ENCODE measurements at places on chromosomes 3 and 15. TPM values are rescaled to one million over a fixed set of nuclear protein-coding genes. Genes with fewer than 3 reads are reported as not detected.

DNA sequence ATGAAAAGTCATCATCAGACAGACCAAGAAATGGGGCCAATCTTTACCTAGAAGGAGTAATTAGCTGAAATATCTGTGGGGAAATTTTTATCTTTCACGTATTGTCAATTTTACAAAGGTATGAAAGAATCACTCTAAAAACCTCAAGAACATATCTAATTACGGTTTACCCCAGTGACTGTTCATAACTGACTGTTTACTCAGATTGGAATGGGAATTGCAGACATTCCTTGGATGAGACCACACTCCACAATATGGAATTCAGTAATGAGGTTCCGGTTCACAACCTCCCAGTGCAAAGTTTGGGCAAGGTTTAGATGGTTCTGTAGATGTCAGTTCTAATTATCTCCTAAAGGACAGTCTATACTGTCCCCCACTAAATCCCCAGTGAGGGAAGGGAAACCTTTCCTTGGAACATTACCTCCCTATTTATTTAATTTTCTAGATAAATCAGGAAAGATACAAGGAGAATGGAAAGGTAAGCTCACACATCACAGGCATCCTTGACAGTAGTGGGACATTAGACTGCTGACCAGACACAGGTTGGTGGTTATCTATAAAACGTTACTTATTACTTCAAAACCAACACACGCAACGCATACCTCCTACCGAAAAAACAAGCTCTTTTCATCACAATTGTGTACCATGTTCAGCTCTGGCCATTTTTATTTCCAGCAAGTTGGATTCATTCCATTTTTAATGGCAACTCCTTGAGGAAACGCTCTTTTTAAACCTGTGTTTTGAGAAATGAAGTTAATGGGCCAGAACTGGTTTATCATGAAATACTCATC, 129.9 kb downstream of the RORA start:
- no peaks in the 10 kb centered on the region for H3K27me3 ChIP-seq
- no peak for DNase-seq
- H3K36me3 ChIP-seq: no peaks in the 10 kb centered on the region
- H3K4me1 ChIP-seq: no peaks in the 10 kb centered on the region

GRCh38 chr3:45048244-45048643, 22.1 kb downstream of the CLEC3B start:
- no peak overlapping the region for H3K27ac ChIP-seq
- no peak overlapping the region for H3K4me3 ChIP-seq
- DNase-seq: no peak

DNA sequence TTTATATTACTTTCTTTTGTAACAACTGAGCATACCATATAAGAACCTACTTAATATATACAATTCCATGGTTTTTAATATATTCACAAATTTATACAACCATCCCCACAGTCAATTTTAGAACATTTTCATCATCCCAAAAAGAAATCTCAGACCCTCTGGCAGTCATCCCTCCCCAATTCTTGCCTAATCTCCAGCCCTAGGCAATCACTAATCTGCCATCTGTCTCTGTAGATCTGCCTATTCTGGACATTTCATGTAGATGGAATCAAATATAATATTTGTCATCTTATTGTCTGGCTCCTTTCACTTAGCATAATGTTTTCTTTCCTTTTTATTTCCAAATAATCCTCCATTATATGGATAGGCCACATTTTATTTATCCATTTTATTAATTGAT, 92.5 kb downstream of the LARS2 start:
- DNase-seq: no peak
- no peak overlapping the region for H3K27ac ChIP-seq
- no peaks in the 10 kb centered on the region for H3K36me3 ChIP-seq
- no peak overlapping the region for H3K4me3 ChIP-seq

DNA sequence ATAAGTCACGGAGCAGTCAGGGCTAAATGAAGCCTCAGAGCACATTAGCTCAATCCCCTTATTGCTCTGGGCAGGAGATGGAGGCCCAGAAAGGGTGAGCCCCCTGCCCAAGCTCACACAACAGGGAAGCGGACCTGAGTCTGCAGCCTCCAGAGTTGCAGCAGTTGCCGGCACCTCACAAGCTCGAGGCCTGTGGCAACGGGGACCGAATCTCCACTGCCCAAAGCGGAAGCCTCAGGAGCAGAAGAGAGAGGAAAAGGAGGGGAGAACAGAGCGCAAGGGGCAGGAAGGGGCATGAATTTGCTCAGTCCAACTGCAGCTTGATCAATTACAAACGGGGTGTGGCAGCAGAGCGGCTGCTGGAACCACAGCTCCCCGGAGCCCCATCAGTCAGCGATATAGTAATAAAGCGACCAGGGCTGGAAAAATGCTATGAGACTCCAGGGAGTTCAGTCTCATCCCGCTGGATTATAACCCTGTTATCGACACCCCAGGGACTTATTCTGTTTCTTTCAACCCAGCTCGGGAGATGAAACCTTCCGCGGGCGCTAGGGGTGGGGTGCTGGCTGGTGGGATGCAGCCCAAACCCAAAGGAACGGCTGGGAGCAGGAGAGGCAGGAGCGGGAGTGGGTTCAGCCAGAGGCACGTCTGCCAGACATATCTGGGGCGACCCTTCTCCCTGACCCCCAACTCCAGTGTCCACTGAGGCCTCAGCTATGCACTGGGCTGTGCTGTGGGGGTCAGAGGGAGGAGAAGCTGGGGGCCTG, 219.7 kb upstream of the LINGO1 start:
- peaks cover 5% of the 10 kb centered on the region for H3K4me1 ChIP-seq
- H3K27ac ChIP-seq: peak overlapping the region; percentile 43
- no peaks in the 10 kb centered on the region for H3K27me3 ChIP-seq
- DNase-seq: no peak
- H3K36me3 ChIP-seq: no peaks in the 10 kb centered on the region

- H3K4me1 ChIP-seq: no peaks in the 10 kb centered on the region
- H3K27ac ChIP-seq: no peak overlapping the region
- H3K36me3 ChIP-seq: no peaks in the 10 kb centered on the region
- no peak for DNase-seq
These were observed 3.5 kb downstream of the HDC start for GRCh38 chr15:50261981-50262380.

DNA sequence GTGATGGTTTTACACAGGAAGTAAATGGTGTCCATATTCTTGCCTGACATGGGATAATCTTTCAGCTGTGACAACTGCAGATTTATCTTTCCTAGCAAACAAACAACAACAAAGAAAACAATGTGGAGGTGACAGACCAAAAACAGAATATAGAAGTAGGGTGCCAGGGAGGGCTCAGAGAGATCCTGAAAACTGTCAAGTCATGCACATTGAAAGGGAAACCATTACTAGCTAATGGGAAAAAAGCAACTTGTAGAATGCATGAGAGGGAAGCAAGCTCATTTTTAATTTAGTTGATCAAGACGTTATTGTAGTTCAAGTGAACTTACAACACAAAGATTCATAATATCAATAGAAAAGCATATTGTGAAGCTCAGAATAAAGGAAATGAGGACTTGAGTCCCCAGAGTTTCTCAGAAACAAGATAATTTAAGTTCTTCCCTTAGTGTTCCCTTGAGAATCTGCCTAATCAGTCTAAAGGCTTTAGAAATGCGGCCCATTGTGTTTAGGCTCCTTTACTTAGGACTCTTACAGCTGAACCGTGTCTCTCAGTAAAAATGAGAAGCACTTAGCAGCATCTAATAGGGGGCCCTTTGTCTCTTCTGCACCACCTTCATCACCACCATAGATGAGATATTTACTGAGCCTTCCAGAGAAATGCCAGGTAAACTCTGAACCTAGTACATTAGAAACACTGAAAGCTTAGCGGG, 115.6 kb upstream of the CADPS start:
- H3K27ac ChIP-seq: no peak overlapping the region
- H3K27me3 ChIP-seq: no peaks in the 10 kb centered on the region
- DNase-seq: no peak
- no peaks in the 10 kb centered on the region for H3K4me1 ChIP-seq

DNA sequence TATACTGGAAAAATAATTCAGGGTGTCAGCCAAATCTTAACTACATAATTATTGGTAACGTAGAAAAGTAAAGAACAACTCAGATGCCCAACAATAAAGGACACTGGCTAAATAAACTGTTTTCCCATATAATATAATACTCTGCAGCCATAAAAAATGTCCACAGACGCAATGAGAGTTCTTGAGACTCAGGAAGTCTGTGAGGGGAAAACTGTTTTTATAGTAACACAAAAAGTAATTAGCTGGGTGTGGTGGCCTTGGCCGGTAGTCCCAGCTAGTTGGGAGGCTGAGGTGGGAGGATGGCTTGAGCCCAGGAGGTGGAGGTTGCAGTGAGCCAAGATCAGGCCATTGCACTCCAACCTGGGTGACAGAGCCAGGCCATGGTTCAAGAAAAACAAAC, 5.5 kb upstream of the UBR1 start:
- H3K4me1 ChIP-seq: no peaks in the 10 kb centered on the region
- H3K4me3 ChIP-seq: no peak overlapping the region
- no peak overlapping the region for H3K27ac ChIP-seq

DNA sequence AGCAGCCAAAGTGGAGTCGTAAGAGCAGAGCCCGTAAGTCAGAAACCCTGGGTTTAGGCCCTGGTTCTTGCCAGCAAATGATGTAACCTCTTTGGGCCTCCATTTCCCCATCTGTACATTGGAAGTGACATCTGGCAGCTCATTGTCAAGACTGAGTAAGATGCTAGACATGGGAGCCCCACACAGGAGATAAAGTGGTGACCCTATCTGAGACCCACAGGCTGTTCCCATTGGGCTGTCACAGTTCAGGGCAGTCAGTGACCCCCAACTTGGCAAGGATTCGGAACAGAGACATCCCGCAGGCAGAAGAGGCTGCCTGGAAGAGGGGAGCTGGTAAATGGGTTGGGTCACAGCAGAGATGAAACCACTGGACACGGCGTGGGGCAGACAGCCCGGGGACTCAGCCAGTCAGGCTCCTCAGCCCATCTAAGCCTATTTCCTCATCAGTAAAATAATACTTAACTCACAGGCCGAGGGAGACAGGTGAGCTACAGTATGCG, 1.8 kb downstream of the CLN6 start:
- no peak overlapping the region for H3K4me3 ChIP-seq
- no peak for DNase-seq
- no peaks in the 10 kb centered on the region for H3K27me3 ChIP-seq
- no peaks in the 10 kb centered on the region for H3K36me3 ChIP-seq
- no peak overlapping the region for H3K27ac ChIP-seq

- H3K4me1 ChIP-seq: no peaks in the 10 kb centered on the region
- no peak overlapping the region for H3K27ac ChIP-seq
- H3K4me3 ChIP-seq: no peak overlapping the region
- H3K27me3 ChIP-seq: no peaks in the 10 kb centered on the region
These were observed 335.7 kb upstream of the PPP2R3A start for GRCh38 chr3:135629701-135630408.

GRCh38 chr15:70475921-70476320, 287.4 kb downstream of the UACA start:
- H3K4me3 ChIP-seq: no peak overlapping the region
- no peaks in the 10 kb centered on the region for H3K4me1 ChIP-seq

- H3K36me3 ChIP-seq: no peaks in the 10 kb centered on the region
- H3K27me3 ChIP-seq: peaks cover 9% of the 10 kb centered on the region
- H3K4me3 ChIP-seq: peak within 1 kb of the TSS; percentile 26
- H3K27ac ChIP-seq: no peak within 1 kb of the TSS
- DNase-seq: peak; percentile 68
These were observed at the start of gene SH3GL3 for GRCh38 chr15:83446904-83447709. Gene SH3GL3 (plus strand): TSS chr15:83447341. CDS start chr15:83447534, 193 bp downstream.

GRCh38 chr15:51579012-51579411, 43.6 kb downstream of the DMXL2 start:
- no peaks in the 10 kb centered on the region for H3K4me1 ChIP-seq
- no peak for DNase-seq

- H3K4me1 ChIP-seq: no peaks in the 10 kb centered on the region
- no peak overlapping the region for H3K4me3 ChIP-seq
- DNase-seq: no peak
- H3K27ac ChIP-seq: no peak overlapping the region
- no peaks in the 10 kb centered on the region for H3K27me3 ChIP-seq
- no peaks in the 10 kb centered on the region for H3K36me3 ChIP-seq
These were observed 47.0 kb downstream of the CALML4 start for GRCh38 chr15:68158046-68158628.

DNA sequence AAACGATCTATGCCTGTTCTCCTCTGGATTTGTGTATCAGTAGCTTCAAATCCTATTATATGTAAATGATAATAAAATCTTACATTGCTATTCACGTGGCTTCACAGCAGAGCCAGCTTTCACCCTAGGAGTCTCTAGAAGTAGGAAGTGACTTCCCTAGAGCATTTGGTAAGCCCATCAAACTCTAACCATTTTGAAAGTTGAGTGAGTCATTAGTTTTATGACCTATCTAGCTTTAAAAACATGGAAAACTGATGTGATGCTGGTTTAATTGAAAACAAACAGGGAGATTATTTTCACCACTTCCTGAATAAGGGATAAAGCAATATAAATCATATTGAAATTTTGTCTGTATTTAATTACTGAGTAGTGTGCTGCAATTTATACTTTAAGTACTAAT, 275.2 kb downstream of the EPHA6 start:
- H3K27me3 ChIP-seq: no peaks in the 10 kb centered on the region
- no peak overlapping the region for H3K27ac ChIP-seq
- no peaks in the 10 kb centered on the region for H3K36me3 ChIP-seq

DNA sequence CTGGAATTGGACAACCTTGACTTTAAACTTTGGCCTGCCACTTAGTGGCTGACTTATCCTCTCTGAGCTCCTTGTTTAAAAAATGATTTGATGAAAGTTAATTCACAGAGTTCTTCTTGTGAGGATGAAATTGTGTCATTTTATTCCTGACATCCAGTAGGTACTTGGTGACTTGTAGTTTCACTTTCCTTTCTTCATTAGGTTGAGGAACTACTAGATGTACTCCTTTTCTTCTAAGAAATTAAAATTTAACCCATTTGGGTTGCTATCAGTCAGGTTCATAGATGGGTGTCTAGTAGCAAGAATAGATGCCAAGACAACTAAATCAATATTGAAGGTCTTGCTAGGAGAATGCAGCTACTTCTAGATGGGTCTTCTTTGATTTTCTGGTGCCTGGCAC, 5.2 kb downstream of the NR1D2 start:
- peaks cover 5% of the 10 kb centered on the region for H3K4me1 ChIP-seq
- no peak overlapping the region for H3K4me3 ChIP-seq
- DNase-seq: no peak
- peak overlapping the region; percentile 19 for H3K27ac ChIP-seq

DNA sequence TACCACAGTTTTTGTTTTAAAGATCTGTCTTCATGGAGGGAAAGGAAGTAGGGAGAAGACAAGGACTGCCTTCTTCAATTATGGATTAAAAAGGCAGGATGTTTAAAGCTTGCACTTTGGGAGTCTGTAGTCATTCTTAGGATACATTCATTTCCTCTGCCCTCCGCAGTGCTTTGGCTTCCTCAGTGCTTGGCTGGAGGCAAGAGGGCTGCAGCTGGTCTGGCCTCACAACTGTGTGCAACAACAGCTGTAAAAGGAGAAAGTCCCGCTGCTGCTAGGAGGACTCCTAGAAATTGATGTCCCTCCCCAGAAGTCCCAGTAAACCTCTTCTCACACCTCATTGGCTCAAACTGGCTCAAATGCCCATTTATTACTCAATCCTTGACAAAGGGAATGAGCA, 54.4 kb upstream of the PPP2R3A start:
- H3K4me3 ChIP-seq: no peak overlapping the region
- H3K4me1 ChIP-seq: no peaks in the 10 kb centered on the region
- H3K27ac ChIP-seq: no peak overlapping the region
- H3K27me3 ChIP-seq: no peaks in the 10 kb centered on the region
- no peak for DNase-seq
- no peaks in the 10 kb centered on the region for H3K36me3 ChIP-seq

The TMC3 gene
- total RNA-seq: 0.08 TPM

The ZCWPW2 gene
- total RNA-seq: 0.32 TPM

The CSPG5 gene
- 0.74 TPM for total RNA-seq

The ZNF660 gene
- 0.72 TPM for total RNA-seq

The RFC4 gene
- 40.4 TPM for total RNA-seq

The KIF9 gene
- total RNA-seq: 13.4 TPM

The LYSMD2 gene
- total RNA-seq: 7.1 TPM
